ENCODE measurements at places on chromosomes 13 and 19.

GRCh38 chr19:58089846-58090245 is 8.2 kb downstream of the ZSCAN18 start:
- no peak for DNase-seq

DNA sequence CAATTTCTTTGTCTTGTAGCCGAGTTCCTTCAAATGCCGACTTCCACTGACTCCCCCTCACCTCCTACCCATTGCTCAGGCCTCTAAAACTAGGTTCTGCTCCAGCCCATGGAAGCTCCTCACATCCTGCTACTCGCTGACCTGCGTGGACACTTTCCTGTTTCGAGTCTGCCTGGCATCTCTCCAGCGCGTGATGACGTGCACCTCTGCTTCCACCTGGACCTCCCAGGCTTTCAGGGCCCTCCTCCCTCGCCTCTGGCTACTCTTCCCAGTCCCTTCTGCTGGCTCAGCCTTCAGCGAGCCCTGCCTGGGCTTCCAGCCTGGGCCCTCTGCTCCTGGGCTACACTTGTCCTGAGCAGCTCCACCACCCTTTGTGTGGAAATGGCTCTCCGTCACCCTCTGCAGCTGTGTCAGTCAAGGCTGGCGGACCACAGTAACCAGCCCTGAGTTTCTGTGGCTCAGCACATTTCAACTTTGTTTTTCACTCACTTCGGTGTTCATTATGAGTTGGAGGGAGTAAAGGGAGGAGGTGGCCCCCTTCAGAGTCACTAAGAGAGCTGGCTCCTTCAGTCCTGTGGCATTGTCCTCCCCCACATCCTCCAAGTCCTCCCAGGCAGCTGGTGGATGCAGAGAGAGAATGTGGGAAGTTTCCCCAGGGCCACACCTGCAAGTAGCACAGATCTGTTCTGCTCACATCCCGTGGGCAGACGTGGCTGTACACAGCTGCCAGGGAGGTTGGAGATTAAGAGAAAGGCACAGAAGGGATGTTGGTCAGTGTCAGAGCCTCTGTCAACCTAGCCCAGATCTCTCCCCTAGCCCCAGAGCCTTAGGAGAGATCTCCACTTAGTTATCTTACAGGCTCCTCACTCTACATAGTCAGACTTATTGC is 49.4 kb downstream of the SERP2 start:
- DNase-seq, result no peak

GRCh38 chr13:25494698-25495411 is 123.1 kb downstream of the ATP8A2 start:
- DNase-seq, result no peak

- no peak for DNase-seq
These were observed 34.4 kb upstream of the ABCC4 start for GRCh38 chr13:95335667-95336066.

- no peak for DNase-seq
These were observed 353.6 kb downstream of the SPRY2 start for GRCh38 chr13:79987323-79987722.

- DNase-seq, result no peak
These were observed at the start of gene TYROBP for GRCh38 chr19:35908010-35908441. TSS of gene TYROBP (minus strand) at chr19:35908295. CDS start at chr19:35908228, 67 bp downstream.

GRCh38 chr19:38786572-38787265 is 2.3 kb upstream of the LGALS7B start:
- DNase-seq, result no peak

DNA sequence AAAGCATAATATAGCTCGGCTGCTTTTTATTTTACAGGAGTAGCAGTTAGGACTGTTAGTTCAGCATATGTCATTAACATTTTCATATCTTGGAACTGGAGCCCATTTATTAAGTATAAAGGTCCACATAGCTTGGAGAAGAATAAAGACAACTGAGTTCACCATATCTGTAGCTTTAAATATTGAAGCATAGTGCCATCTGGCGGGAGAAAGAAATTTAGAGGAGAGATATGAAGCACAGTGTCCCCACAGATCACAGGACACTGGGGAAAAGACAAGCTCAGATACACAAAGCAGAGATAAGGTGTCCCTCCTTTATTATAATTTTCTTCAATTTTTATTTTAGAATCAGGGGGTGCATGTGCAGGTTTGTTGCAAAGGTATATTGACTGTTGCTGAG is 104.7 kb upstream of the FREM2 start:
- DNase-seq, result peak; percentile 73

- no peak for DNase-seq
These were observed 48.2 kb upstream of the PEPD start for GRCh38 chr19:33569821-33570220.

DNA sequence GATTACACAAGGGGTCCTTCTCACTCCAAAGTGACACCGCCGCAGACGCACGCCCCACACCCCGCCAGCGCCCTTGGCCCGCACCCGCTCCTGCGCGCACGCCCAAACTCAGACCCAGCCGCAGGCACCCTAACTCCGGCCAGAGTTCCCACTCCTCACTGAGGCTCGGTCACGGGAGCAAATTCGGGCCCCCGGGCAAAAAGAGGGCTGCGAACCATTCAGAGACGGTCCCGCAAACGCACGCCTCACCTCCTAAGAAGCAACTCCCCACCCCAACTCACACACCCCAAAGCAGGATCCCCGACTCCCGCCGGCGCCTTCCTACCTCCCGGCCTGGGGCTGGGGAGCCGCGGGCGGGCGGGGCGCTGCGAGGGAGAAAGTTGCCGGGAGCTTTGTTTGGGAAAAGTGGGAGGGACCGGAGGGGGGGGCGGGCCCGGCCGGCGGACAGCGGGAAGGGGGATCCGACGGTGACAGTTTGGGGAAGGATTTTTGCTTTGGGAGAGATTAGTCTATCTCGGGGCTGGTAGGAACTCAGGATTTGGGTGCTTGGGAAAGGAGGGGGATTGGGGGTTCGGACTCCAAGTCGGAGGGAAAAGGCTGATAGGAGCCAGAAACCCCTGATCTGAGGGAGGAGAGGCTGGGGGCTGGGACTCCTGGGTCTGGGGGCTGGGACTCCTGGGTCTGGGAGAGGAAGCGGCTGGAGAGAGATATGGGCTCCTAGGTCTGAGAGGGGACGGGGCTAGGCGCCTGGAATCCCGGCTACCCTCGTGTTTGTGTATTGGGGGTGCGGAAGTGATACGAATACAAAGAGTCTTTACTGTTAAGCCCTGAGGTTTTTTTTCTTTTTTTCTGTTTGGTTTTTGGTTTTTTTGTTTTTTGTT is at the start of gene TEAD2:
TSS of gene TEAD2 (minus strand) at position 369 of the 881 bp plus-strand sequence. CDS start 2,341 bp downstream, outside the sequence.
- DNase-seq, result peak; percentile 36

GRCh38 chr13:98787996-98788395 is 35.5 kb upstream of the SLC15A1 start:
- no peak for DNase-seq

DNA sequence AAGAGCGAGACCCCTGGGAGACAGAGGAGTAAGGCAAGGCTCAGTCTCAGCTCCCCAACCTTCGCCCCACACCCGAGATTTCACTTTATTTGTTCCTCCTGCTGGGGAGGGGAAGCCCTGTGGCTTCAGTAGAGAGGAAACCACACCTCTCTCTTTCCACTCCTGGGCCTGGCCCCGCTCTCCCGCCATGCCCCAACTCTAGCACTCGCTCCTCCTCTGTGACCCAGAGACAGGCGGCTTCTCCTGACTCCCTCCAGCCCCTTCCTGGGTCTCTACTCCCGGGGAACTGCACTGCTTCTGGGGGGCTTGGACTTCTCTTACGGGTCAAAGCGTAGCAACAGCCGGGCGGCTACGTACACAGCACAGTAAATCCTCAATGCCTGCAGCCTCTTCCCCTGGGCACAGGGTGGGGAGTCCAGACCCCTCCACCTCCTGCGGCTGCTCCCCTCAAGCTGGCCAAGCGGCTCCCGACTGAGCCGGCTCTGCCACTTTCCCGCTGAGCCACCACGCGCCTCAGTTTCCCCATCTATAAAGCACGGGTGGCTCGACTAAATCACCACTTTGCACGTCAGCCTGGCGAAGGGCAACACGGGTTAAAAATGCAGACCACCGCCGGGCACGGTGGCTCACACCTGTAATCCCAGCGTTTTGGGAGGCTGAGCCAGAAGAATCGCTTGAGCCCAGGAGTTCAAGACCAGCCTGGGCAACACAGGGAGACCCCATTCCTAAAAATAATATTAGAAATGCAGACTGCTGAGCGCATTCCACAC is 1.4 kb downstream of the RNF126 start:
- DNase-seq, result peak; percentile 48

GRCh38 chr13:62879071-62879470 is 1463.4 kb upstream of the PCDH20 start:
- DNase-seq, result no peak

DNA sequence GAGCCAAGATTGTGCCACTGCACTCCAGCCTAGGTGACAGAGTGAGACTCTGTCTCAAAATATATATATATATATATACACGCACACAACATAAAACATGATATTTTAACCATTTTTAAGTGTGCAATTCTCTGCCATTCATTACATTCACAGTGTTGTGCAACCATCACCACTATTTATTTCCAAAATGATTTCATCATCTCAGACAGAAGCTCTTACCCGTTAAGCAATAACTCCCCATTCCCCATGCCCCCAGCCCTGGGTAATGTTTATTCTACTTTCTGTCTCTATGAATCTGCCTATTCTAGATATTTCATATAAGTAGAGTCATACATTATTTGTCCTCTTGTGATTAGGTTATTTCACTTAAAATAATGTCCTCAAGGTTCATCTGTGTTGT is 20.3 kb downstream of the WDR88 start:
- DNase-seq, result no peak

DNA sequence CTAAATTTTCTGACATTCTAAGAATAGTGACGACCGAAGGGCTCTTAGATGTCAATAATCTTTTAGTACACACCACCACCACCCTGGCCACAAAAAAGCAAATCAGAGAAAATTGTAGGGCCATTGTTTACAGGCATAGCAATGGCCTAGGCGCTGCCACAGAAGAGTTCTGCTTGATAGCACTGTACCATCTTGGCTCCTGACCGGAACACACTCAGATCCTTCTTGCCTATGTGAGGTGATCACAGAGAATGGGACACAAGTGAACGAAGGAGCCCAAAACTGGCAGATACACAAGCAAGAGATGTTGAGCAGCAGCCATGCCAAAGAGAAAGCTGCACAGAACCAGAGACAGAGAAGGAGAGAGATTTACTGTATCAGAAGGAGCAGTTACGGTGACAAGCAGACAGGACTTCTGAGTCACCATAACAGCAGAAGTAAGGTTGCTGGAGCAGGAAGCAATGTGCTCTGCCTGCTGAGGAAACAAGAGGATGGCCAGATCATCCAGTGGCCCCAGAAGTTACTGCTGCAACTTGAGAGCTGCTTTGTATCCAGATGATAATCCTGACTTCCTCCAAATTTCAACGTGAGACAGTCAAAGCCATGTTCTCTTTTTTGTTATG is 105.2 kb downstream of the SLITRK6 start:
- DNase-seq, result peak; percentile 55

- no peak for DNase-seq
These were observed 107.2 kb downstream of the CACNA1A start for GRCh38 chr19:13398780-13399726.

- DNase-seq, result peak; percentile 49
These were observed at the start of gene ZNF587B for GRCh38 chr19:57830071-57830602. TSS of gene ZNF587B (plus strand) at chr19:57830299. CDS start at chr19:57830529, 230 bp downstream.

- DNase-seq, result no peak
These were observed 4.4 kb downstream of the ZNF284 start for GRCh38 chr19:44076325-44076724.

- DNase-seq, result no peak
These were observed at the start of gene B3GNT8 for GRCh38 chr19:41426952-41427646. TSS of gene B3GNT8 (minus strand) at chr19:41427374. CDS start at chr19:41426778, 596 bp downstream.

DNA sequence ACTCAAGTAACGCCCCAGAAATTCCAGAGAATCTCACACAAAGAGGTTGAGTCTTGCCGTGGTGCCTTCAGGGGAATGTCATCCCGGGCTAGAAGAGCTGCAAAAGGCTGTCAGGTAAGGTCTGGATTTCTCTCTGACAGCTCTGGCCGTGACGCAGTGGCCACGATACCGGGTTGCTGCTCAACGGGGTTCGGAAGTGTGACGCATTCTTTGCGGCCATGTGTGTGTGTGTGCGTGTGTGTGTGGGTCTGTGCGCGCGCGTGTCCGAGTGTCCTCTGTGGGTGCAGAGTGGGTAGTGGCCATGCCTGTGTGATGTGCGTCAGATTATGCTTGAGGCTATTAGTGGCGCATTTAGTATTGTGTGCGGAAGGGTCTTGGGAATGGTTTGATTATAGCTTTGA is 306 bp downstream of the ZNF540 start:
- DNase-seq, result no peak

DNA sequence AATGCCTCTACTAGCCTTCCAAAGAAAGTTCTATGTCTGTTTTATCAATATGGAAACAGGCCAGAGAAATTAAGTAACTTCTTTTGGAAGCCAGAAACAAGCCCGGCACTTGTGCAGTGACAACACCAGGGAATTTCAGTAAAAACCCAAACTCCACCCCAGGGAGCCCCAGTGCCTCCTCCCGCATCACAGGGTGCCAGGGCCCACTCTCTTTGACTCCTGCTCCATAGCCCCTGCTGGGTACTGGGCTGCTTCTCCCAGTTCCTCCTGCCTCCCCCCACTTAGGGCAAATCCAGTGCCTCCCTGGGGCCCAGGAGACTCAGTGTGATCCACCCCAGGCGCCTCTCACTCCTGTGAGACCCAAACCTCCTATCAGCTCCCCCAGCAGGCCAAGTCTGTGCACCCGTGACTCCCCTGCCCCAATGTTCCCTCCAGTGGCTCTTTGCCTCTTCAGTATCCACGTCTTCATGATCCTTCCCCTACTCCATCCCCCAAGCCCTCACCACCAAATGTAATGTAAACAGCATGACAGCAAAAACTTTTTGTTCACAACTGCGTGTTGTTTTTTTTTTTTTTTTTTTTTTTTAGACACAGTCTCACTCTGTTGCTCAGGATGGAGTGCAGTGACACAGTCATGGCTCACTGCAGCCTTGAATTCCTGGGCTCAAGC is 2.3 kb upstream of the FFAR3 start:
- no peak for DNase-seq

- no peak for DNase-seq
These were observed 40.0 kb upstream of the GAS6 start for GRCh38 chr13:113903912-113904311.

- DNase-seq, result no peak
These were observed 70.9 kb downstream of the TM9SF2 start for GRCh38 chr13:99572131-99572530.

DNA sequence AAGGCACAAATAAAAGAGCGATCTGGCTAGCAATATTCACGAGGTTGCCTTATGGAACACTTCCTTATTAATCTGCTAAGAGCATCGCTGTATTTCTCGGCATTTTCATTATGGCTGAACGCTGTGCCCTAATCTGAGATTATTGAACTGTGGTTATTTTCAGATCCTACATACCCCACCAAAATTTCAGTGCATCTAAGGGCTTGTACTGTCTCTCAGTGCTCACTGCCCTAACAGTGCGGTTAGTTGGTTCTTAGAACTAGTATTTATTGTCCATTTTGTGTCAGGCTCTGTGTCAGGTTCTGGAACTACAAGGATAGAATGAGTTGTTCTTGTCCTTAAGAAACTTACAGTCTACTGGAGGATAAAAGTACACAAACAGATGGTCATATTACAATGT is 51.6 kb downstream of the FLT3 start:
- peak; percentile 16 for DNase-seq

GRCh38 chr19:16073988-16074387 is 2.3 kb upstream of the TPM4 start:
- no peak for DNase-seq

GRCh38 chr13:110322126-110322827 is 15.2 kb downstream of the COL4A2 start:
- DNase-seq, result no peak

Measured in NAMALWA (cell line).